Muscle of leg (tissue), 16 donors: ENCODE measurements at places on chromosomes 1 and 21.

DNA sequence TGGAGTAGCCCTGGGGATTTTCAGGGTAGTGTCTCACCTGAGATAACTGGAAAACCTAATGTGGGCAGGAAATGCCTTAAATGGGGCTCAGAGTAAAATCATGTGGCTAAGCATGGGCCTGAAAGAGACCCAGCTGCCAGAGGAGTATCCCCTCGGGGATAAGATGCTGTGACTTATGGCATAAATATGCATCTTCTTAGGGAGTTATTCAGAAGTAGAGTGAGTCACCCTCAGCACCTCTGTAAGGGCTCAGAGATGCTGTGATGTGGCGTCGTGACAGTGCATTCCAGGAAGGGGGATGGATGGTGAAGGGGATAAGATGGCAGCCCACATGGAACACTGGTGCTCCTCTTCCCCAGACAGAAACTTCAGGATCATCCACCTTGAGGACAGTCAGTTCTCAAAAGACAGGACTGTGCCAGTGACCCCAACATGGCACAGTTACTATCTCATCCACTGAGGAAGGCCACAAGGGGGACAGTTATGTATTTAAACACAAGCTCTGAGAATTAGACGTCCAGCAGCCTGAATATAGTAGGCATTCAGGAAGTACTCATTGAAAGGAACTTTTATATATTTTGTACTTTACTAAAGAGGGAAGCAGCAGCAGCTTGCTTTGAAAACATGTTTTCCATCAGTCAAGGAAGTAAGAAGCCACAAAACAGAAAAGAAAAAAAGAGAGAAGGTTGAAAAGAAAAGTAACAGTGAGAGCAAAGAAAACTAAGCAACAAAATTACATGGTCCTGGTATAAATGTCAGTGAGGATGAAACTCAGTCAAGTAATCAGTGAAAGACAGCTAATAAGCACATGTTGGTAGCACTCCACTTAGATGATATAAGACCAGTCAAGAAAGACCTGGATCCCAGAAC lies 8.3 kb downstream of the IL24 start:
- no peak for DNase-seq

DNA sequence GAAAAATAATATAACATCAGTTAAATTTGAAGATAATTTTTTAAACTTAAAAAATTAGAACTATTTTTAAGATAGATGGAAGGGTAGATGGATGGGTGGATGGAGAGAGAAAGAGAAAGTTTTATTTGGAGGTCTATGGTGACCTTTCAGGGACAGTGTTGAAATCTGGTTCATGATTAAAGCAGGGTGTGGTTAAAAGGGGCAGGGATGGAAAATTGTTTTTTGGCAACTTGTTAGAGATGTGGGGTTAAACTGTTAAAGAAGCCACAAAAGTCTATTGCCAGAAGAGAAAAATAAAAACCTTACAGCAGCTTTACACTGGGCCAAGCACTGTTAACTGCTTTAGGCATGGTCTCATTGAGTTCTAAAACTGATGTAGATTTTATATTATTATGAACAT lies 134.9 kb upstream of the GORAB start:
- DNase-seq: no peak

DNA sequence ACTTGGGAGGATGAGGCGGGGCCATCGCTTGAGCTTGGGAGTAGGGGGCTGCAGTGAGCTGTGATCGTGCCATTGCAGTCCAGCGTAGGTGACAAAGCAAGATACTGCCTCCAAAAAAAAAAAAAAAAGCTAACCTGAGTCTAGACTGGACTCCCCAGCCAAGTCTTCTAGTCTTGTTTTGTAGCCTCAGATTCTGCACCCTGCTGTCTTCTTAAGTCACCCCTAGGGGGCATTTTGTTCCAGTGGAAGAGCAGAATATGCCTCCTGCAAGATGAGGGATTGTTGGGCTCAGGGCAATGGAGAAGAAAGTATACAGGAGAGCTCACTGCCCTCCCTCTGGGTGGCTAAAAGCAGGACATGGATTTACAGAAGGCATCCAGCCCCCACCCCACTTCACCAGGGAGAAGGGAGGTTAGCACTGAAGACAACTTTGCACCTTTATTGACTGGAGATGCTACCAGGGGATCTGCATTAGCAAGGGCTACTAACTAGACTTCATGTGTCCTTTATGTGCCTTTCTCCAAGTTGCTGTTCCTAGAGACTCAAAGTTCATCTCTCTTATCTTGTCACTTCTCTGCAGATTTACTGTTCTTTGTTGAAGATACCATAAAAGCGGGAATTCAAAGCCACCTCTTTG lies 15.3 kb upstream of the RNF187 start:
- DNase-seq: no peak

GRCh38 chr1:229040630-229041358 lies 230.1 kb upstream of the RAB4A start:
- no peak for DNase-seq

- no peak for DNase-seq
Measured at GRCh38 chr1:168392958-168393549, 112.4 kb downstream of the TBX19 start.

DNA sequence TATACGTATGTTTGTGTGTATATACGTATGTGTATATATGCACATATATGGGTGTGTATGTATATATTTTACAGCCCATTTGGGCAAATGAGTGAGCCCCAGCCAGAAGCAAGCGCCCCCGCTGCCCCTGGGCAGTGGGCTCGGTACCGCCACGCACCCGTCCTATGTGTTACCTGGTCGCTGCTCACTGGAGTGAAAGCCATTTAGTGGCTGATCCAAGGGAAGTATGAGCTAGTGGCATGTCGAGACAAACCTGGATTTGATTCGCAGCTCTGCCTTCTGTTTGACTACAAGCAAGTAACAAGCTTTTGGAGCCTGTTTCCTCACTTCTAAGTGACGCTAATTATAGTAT lies 35.8 kb upstream of the JAK1 start:
- DNase-seq: no peak

- no peak for DNase-seq
Measured at GRCh38 chr1:45822644-45823043, 19.2 kb downstream of the MAST2 start.

- DNase-seq: no peak
Measured at GRCh38 chr1:185393815-185394214, 76.8 kb upstream of the IVNS1ABP start.

GRCh38 chr1:24385160-24385940 lies 28.2 kb downstream of the STPG1 start:
- no peak for DNase-seq

GRCh38 chr1:236064674-236065508 lies at the start of gene NID1:
Gene NID1 (minus strand): TSS chr1:236065090. CDS start chr1:236065079, 11 bp downstream.
- peak; percentile 98 for DNase-seq

DNA sequence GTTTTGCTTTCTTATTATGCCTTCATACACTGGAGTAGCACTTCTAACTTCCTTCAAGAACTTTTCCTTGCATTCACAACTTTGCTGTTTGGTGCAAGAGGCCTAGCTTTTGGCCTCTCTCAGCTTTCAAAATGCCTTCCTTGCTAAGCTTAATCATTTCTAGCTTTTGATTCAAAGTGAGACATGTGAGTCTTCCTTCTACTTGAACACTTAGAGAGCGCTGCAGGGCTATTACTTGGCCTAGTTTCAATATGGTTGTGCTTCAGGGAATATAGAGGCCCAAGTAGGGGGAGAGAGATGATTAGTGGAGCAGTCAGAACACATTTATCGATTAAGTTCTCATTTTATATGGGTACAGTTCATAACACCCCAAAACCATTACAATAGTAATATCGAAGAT lies 12.4 kb downstream of the ANGEL2 start:
- DNase-seq: no peak

GRCh38 chr1:155049651-155050559 lies 1.2 kb upstream of the ADAM15 start:
- peak; percentile 25 for DNase-seq

- DNase-seq: no peak
Measured at GRCh38 chr1:23282957-23283356, 61.1 kb downstream of the HNRNPR start.

DNA sequence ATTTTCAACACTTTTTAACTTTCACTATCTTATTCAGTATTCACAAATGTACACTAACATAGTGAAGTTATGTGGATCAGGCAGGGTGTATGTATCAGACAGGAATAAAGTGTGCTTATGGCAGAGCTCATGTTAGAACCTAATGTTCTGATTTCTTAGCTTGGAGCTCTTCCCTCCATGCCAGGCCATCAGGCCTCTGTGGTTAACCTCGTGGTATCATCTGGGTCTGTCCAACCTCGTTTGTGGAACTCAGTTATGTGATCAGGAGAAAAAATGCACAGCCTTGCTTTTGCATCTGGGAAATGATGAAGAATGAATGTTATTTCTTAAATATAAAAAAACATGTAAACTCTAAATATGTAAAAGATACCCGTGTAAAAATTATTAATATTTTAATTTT lies 86.9 kb downstream of the MPZL1 start:
- DNase-seq: no peak

GRCh38 chr1:95017775-95018174 lies 55.0 kb downstream of the ALG14 start:
- no peak for DNase-seq

- peak; percentile 60 for DNase-seq
Measured at GRCh38 chr1:224852901-224853568, 76.4 kb upstream of the DNAH14 start.

DNA sequence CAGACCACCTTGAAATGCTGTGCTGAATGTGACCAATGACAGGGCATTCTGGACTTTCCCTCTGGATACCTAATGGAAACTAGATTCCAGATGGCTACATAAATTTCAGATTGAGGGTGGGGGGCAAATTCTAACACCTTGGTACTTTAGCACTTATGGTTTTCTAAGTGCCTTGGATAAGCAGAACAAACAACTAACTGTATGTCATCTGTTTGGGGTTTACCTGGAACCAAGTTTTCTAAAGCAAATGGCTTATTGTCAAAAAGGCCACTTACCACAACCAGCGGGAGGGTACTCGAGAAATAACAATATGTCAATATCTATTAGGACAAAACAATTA lies 39.1 kb downstream of the GPR3 start:
- DNase-seq: no peak

DNA sequence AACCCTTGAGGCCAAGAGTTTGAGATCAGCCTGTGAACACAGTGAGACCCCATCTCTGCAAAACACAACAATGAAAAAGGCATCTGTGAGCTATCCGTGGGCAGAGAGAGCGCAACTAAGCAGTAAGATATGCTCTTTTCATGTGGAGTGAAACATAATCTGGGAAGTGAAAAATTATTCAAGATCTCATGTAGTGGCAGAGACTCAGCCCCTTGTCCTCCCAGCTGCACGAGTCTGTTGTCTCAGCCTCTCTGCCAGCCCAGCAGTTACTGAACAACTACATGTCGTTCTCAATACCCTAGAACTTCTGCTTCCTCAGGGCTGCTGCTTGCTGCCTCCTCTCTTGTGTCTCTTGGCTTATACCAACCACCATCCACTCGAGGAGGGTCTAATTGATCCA lies 61.3 kb upstream of the WDR26 start:
- peak; percentile 48 for DNase-seq

- no peak for DNase-seq
Measured at GRCh38 chr1:3695326-3696217, 43.3 kb downstream of the TP73 start.

GRCh38 chr1:117067533-117068370 lies 7.6 kb downstream of the TTF2 start:
- DNase-seq: peak; percentile 69

DNA sequence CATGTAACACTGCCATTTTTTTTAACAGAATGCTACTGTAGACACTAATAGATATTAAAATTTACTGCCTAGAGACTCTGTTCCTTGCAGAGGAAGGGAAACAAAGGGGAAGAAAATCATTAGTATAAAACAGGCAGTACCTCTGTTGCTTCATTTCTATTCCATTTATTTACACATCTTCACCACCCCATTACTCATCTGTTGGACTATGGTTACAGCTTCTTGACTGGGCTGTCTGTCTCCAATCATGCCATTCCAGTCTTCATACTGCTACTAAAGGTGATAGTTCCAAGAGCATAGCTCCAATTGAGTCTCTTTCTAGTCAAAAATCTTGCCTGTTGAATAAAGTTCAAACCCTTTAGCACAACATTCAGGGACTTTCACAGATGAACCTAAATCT lies 22.2 kb upstream of the GPR25 start:
- DNase-seq: no peak

DNA sequence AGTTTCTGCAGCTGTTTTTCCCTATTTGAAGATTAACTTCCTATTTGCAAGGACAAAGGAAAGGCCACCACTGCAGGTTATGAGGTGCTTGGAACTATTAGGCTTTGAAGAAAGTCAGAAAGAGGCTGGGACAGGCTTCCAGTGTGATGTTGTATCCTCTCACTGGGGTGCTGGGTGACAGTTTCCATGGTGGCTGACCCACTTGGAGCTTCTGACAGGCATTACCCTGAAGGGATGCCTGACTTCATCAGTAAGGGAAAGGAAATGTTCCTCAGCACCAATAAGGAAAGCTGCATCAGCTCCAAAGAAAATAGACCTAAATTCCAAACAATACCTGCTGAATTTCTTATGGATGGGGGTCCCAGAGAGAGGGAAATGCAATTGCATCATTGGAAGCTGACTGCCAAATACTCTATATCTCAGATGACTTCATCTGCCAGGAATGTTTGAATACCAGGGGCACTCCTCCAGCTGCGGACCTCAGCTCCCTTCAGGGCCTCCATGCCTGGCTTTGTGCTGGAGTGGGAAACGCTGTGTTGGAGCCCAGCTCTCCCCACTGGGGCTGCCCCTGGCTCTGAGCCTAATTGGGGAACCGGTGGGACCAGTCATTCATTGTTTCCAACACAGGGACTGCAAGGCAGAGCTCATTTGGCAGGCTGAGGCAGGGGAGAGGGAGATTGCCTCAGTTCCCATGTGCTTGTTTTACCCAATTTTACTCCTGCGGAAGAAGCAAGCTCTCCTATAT lies 76.6 kb downstream of the RGL1 start:
- peak; percentile 87 for DNase-seq

- DNase-seq: no peak
Measured at GRCh38 chr21:25412100-25412499, 195.2 kb downstream of the MRPL39 start.

- DNase-seq: no peak
Measured at GRCh38 chr1:34212673-34213072, 36.0 kb downstream of the C1orf94 start.

- DNase-seq: no peak
Measured at GRCh38 chr1:101029184-101029583, 3.6 kb upstream of the DPH5 start.

DNA sequence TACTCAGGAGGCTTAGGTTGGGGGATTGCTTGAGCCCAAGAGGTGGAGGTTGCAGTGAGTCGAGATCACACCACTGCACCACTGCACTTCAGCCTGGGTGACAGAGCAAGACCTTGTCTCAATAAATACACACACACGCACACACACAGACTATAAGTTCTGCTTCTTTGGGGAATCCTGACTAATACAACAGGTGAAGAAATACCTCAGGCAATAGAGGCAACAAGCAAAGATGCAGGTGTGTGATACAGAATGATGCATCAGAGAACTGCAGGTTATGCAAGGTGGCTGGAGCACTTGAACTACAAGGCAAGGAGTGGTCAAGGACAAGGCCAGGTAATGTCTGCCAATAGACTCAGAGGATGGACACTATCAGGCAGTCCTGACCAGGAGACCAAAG lies 117.6 kb upstream of the ZNF678 start:
- no peak for DNase-seq

GRCh38 chr1:57803586-57803985 lies 379.7 kb upstream of the DAB1 start:
- no peak for DNase-seq
